ENCODE measurements at places on chromosomes 4 and X.

DNA sequence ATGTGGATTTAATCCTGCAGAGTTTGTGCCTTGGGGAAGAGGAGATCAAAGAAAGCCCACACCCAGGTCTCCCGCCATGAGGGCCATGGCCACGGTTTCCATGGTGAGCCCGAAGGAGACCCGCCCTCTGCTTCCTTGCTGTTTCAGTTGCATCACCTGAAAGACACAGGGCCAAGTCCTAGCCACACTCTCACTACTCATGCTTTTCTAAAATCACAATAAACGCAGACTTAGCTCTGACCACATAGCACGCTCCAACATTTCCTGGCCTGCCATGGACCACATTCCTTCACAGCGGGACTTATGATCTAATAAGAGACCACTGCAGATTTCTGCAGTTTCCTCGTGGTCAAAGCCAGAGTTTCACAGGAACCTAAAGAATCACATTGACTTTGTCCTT lies 426.0 kb upstream of the NR3C2 start:
- no peaks in the 10 kb centered on the region for H3K27me3 ChIP-seq
- no peaks in the 10 kb centered on the region for H3K36me3 ChIP-seq
- peaks cover 3% of the 10 kb centered on the region for H3K4me1 ChIP-seq
- no peak overlapping the region for H3K4me3 ChIP-seq
- no peak overlapping the region for H3K27ac ChIP-seq
- DNase-seq, result no peak

GRCh38 chr4:177485528-177485927 lies 43.3 kb upstream of the AGA start:
- H3K36me3 ChIP-seq, result no peaks in the 10 kb centered on the region
- H3K27me3 ChIP-seq, result no peaks in the 10 kb centered on the region
- no peak overlapping the region for H3K27ac ChIP-seq
- no peak for DNase-seq
- peaks cover 9% of the 10 kb centered on the region for H3K4me1 ChIP-seq

DNA sequence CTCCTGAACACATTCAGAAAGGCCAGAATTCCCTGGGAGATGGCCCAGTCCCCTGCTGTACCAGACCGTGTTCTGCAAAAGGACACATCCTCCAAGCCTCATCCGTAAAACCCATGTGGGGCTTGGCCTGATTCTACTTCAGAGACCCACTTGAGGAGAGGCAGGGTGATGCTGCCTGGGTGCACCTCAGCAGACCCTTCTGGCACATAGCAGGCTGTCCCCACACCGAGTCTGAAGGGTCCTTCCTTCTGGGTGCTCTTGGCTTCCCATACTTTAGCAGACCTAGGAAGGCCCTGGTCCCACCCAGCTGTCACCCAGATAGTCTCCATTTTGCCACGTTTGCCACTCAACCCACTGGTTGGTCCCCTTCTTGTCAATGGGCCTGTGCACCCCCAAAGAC lies 270.1 kb upstream of the AGTR2 start:
- peaks cover 30% of the 10 kb centered on the region for H3K36me3 ChIP-seq
- no peak for DNase-seq
- H3K4me3 ChIP-seq, result no peak overlapping the region
- no peaks in the 10 kb centered on the region for H3K27me3 ChIP-seq
- no peaks in the 10 kb centered on the region for H3K4me1 ChIP-seq

GRCh38 chr4:6734165-6734786 lies 18.3 kb downstream of the BLOC1S4 start:
- H3K4me1 ChIP-seq, result peaks cover 33% of the 10 kb centered on the region
- H3K27ac ChIP-seq, result peak overlapping the region; percentile 93
- H3K27me3 ChIP-seq, result peaks cover 4% of the 10 kb centered on the region

- H3K4me1 ChIP-seq, result no peaks in the 10 kb centered on the region
- no peak for DNase-seq
- peaks cover 9% of the 10 kb centered on the region for H3K36me3 ChIP-seq
- H3K27me3 ChIP-seq, result no peaks in the 10 kb centered on the region
- H3K27ac ChIP-seq, result no peak overlapping the region
These were observed 594.7 kb downstream of the RAPGEF2 start for GRCh38 chr4:159697322-159698283.

DNA sequence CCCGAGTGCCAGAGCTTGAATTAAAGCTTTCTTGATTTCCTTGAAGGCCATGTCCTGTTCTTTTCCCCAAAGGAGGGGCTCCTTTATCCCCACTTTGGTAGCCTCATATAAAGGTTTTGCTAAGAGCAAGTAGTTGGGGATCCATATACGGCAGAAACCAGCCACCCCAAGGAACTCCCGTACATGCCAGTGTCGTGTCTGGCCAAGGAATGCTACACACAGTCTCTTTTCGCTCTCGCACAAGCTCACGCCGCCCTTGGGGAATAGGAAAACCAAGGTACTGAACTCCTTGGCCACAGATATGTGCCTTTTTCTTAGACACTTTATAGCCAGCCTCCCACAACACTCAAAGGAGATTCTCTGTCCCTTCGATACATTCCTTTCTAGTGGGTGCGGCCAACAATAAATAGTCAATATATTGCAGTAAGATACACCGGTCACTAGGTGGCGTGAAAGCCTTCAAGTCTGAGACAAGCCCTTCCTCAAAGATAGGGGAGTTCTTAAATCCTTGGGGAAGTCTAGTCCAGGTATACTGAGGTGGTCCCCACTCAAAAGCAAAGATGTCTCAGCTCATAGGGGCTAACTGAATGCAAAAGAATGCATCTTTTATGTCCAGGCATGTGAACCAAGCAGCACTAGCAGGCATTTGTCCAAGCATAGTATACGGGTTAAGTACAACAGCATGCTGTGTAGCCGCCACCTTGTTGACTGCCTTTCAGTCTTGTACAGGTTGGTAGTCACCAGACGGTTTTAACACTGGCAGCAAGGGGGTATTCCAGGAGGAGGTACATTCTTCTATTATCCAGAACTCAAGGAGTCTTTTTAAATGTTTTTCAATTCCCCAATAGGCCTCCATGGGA lies 57.8 kb upstream of the XAGE1B start:
- no peaks in the 10 kb centered on the region for H3K27me3 ChIP-seq
- peaks cover 4% of the 10 kb centered on the region for H3K4me1 ChIP-seq
- H3K27ac ChIP-seq, result no peak overlapping the region
- DNase-seq, result peak; percentile 44

DNA sequence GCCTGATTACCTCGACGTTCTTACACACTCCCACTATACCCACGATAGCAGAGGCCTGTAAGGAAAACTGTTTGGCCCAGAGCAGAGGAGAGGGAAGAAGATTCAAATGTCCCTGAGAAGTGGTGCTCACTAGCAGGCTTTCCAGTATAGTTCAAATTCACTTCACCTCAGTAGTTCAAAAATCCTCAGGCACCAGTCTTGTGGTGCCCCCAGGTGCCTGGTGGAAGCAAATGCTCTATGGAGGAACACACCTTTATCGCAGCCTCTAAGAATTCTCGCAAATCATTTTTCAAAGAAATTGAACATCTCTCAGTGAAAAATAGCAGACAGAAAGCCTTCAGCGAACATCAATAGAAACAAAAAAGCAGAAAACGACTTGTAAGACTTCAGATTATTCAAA lies 12.2 kb upstream of the MTMR1 start:
- H3K27ac ChIP-seq, result no peak overlapping the region
- no peak for DNase-seq
- no peaks in the 10 kb centered on the region for H3K27me3 ChIP-seq
- no peaks in the 10 kb centered on the region for H3K36me3 ChIP-seq
- no peaks in the 10 kb centered on the region for H3K4me1 ChIP-seq
- H3K4me3 ChIP-seq, result no peak overlapping the region

Data from neural crest cell (in vitro differentiated cells).